Forelimb muscle (tissue), 1 donor: ENCODE measurements at places on chromosomes 5 and 9.
A peak's percentile ranks its signal among the peaks of the same experiment; 100 is the strongest.

DNA sequence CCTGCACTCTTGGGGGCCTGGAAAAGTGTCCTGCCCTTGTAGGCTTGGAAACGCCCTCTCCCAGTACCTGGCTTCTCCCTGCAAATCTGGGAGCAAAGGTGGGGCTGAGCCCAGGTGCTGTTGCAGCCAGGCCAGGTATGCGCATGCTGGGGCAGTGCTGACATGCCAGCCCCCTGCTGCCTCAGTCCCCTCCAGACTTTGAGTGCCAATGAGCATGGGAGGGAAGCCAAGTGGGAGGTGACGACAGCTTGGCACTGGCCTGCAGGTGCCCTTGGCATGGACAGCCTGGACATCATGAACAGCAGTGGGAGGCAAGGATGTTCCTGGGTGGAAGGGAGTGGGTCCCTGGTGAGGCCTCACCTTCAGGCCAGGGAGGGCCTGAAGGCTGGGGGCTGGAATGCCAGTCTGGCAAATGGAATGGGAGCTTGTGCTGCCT is 1494.4 kb upstream of the NUDT12 start:
- no peak for DNase-seq

DNA sequence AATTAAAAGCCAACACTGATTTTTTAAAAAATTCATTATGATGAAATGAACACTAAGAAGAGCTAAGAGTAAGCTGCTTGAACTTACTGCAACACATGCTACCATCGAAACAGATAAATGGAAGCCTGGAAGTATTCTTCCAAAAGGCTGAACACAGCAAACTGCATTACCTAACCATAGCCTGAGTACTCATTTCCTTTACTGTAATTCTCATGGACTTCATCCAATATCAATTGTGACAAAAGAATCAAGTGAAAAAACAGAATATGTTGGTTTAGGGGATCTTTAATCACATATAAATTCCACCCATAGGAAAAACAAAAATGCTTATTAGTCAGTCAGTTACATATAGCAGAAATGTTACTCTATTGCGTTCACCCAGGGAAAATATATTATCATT is 68.5 kb downstream of the DROSHA start:
- no peak for DNase-seq

- DNase-seq, result no peak
Measured at GRCh38 chr9:19533373-19533772, 124.6 kb downstream of the ACER2 start.

GRCh38 chr5:6476313-6476661 is 27.6 kb downstream of the UBE2QL1 start:
- no peak for DNase-seq

GRCh38 chr9:111743275-111743674 is 51.5 kb downstream of the SHOC1 start:
- no peak for DNase-seq

DNA sequence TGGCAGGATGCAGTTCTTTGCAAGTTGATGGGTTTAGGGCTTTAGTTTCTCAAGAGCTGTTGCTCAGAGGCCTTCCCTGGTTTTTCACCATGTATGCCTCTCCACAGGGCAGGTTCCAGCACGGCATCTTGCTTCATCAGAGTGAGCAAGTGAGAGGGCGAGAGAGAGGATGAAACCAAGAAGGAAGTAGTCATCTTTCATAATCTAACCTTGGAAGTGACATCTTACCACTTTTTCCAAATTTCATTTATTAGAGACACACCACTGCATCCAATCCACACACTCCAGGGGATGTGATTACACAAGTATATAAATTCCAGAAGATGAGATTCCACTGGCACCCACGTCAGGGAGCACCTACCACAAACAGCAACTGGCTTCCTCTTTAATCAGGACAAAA is 294.4 kb downstream of the MARCHF11 start:
- DNase-seq, result no peak

GRCh38 chr9:93452710-93453046 is 703 bp downstream of the FAM120AOS start:
- DNase-seq, result no peak

GRCh38 chr9:125966466-125966865 is 219.3 kb downstream of the PBX3 start:
- DNase-seq, result no peak

DNA sequence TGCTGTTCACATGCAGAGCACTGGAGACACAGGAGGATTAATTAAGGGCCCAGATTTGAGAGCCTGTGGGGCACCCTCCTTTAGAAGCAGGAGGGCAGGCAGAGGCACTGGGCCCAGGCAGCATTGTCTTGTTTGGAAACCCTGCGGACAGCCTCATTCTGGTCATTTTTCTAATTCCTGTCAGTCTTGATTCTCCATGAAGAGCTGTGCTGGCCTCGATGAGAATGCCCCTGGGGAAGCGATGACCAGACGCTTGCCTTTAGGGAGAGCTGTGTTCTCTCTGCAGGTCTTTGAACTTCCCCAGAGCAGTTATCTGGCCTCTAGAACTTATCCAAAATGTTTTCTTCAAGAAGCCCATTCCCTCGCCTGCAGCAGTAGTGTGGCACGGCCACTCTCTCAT is 117.8 kb upstream of the PTCH1 start:
- no peak for DNase-seq

DNA sequence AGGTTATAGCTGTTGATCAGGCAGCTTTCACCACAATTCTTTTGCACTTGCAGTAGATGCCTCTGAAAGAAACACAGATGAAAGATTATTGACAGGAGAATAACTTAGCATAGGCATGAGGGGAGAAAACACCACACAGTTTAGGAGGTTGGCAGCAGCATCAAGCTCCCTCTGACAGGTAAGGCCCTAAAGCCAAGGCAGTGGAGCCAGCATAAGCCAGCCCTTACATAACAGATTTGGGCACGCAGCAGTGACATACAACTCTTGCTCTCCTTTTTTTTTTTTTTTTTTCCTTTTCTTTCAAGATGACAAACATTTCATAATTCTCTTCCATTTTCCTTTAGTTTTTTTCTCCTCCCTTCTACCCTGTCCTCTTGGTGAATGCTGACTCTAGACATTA is 257.6 kb upstream of the ADAMTSL1 start:
- DNase-seq, result no peak

GRCh38 chr9:131522257-131523085 is 8.6 kb downstream of the UCK1 start:
- no peak for DNase-seq

DNA sequence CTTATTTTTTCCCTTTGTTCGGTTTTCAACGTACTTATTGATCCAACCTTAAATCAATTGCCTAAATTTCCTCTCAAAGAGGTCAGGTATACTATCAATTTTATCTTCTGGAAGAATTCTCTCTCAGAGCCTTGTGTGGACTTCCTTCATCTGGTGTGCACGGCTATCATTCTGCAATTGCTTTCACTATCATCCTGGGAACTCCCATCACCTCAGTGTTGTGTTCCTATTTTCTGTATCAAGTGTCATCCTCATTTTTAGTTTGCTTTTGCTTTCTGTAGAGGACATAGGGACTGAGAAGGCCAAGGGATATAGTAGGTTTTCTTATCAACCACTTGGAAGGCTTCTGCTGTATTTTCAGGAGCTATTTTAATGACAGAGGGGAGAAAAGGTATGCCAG is 11.3 kb downstream of the STOM start:
- DNase-seq, result no peak

- DNase-seq, result no peak
Measured at GRCh38 chr5:34831303-34831702, 7.7 kb upstream of the TTC23L start.

DNA sequence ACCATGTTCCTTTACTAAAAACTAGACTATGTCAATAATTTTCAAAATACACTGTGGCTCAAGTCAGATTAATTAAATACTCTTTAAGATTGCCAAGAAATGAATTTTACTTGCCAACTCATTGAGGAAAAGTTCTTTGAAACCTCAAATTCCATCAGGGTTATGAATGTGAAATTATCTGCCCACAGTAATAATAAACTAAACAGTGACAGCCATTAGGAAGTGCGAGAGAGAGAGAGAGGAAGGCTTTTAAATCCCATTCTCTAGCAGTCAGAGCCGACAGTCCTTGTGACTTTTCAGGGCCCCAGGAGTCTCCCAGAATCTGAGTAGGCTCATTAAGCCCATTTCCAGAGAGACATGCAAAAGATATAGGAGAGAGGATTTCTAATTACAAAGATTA is 236.1 kb downstream of the MARCHF11 start:
- DNase-seq, result no peak

DNA sequence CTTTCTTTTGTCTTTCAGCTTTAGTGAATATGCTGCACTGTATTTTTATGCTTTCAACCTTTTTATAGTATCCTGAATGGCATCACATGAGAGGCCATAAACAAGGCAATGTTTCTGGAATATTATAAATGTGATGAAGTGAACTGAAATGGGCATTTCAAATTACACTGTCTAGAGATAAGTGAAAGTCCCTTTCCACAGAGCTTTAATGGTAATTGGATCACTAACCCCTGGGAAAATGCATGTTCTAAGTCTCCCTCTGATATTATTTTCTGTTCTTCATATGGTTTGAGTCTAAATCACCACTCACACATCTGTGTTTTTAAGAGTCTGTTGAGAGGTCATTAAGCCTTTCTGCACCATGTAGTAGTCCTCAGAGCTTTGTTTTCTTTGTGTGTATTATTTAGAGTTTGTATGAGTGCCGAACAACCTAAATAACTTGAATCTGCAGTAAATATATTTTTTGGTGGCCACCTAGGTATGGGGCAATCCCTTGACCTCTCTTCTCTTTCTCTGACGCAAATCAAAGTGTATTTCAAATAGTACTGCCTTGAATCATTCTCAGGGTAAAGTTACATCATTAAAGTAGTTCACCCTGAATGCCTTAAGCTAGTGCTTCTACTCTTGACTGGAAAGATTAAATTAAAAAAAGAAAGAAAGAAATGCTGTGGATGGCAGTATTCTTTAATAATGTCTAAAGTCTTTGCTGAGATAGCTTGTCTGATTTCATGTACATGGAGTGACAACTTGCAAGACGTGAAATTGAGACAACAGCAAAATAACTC is 1931.0 kb upstream of the CDH6 start:
- DNase-seq, result no peak

GRCh38 chr9:106616026-106616425 is 246.9 kb upstream of the ZNF462 start:
- DNase-seq, result no peak

DNA sequence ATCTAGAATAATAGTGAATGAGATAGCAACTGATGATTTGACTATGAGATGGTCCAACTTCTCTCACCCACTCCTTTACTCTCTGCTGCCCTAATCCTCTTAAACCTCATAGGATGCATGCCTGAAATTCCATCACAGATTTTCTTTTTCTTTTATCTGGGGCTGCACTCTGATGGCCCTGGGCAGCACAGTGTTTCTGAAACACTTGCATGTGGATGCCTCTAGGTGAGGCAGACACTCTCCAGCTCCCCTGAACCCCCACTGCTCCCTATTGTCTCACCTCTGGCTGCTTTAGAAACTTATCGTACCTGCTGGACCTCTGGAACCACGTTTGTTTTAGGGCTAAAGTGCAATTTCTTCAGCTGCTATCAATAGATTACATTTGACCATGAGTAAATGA is 67.5 kb downstream of the HTR4 start:
- DNase-seq, result no peak

- DNase-seq, result no peak
Measured at GRCh38 chr5:31832966-31833365, 194.0 kb downstream of the PDZD2 start.

DNA sequence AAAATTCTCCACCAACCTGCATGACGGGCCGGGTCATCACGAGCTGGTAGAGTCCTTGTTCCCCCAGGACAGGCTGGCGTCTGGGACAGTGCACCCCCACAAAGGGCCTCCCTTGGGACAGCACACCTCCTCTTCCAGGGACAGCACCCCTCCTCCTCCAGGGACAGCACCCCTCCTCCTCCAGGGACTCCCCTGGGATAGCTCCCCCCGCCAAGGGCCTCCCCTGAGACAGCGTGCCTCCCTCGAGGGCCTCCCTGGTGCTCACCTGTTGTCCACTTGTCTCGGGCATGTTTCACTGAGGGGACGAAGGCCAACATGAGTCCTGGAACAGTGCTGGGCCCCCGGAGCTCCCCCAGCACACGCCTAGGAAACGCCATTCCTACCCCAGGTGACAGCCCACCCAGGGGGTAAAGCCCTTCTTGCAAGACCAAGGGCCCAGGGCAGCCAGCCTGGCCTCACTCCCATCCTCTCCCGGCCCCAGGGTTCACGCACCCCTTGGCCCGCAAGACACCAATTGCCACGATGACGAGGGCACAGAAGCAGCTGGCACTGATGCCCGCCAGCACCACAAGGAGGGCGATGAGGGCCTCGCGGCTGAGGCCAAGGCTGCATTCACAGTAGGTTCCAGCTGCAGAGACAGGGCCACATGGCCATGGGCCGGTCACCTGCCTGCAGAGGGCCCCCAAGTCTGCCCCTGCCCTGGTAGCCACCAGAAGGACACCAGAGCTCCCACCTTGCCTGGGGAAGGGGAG is 531 bp downstream of the TMEM210 start:
- no peak for DNase-seq

- no peak for DNase-seq
Measured at GRCh38 chr5:40312205-40312604, 367.5 kb upstream of the PTGER4 start.

- peak; percentile 50 for DNase-seq
Measured at GRCh38 chr5:126339215-126339805, 83.9 kb upstream of the GRAMD2B start.

DNA sequence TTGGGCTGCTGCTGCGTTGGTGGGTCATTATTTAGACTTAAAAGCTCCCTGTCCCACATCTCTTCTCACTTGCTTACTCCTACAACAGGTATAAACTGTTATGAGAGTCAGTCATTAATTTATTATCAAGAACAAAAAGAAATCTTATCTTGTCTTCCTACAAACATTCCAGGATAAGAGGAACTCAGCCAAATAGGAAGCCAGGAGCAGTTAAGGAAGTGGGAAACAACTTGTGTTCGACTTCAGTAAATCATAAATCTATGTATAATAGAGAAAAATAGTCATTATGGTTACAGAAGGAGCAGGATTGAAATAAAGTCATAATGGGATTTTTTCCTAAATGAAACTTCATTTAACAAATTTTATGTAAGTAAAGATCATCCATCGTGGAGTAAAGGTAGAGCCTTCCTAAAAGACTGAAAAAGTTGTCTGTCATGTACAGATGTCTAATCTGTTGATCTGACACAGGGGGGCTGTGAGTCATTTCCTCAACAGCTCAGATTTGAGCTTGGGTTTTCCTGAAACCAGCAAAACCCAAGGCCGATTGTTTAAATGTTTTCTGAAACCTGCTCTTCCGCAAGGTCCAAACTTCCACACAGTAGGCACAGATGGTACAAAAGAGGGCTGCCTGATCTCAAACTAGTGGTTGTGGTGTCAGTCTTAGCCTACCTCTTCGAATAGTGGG is 25.3 kb upstream of the LRRTM2 start:
- no peak for DNase-seq

GRCh38 chr5:82487131-82487530 is 209.0 kb upstream of the RPS23 start:
- DNase-seq, result no peak

DNA sequence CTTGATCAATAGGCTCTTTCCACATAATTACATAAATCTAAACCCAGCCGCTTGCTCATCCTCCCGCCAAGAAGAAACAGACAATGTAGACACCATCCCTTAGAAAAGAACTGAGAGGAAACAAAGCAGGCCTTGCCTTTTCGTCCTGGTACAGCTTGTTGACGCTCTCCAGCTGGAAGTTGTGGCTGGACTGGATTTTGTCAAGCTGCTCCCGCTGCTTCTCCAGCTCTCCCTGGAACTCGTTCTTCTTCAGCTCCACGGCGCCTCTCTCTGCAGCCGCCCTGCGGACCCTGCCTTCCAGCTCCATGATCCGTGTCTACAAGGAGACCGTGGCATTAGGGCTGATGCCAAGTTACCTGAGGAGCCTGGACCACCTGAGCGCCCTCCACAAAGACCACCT is 22.1 kb downstream of the GOLM1 start:
- no peak for DNase-seq
